ENCODE measurements at places on chromosomes 6 and 20.

- DNase-seq, result no peak
These were observed 1.0 kb downstream of the HCRTR2 start for GRCh38 chr6:55175078-55176049.

- DNase-seq, result no peak
These were observed 168.1 kb downstream of the GRM4 start for GRCh38 chr6:33977606-33978411.

DNA sequence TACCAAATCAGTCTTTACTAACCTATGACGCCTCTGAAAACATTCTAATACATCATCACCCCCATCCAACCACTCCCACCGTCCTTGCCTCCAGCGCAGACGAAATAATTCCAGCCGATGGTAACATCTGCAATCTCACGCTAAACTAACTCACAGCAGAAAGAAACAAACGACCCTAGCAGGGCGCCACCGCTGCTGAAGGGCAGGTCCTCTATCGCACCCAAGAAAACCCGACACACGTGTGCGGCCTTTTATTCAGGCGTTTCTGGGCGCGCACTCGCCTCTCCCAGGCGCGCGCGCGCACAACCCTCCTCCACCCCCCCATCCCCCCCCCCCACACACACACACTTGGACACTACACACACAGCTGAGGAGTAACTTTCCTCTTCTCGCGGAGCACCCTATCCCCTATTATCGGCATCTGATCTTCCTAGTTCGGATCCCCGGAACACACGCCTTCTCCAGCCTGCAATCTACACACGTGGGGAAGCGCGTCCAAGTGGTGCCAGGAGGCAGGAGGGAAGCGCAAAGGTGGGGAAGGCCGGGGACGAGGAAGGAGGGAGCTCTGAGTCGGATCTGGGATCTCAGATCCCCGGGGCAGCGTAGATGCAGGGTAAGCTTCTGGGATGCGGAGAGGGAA is 1.4 kb downstream of the GFOD1 start:
- peak; percentile 36 for DNase-seq

DNA sequence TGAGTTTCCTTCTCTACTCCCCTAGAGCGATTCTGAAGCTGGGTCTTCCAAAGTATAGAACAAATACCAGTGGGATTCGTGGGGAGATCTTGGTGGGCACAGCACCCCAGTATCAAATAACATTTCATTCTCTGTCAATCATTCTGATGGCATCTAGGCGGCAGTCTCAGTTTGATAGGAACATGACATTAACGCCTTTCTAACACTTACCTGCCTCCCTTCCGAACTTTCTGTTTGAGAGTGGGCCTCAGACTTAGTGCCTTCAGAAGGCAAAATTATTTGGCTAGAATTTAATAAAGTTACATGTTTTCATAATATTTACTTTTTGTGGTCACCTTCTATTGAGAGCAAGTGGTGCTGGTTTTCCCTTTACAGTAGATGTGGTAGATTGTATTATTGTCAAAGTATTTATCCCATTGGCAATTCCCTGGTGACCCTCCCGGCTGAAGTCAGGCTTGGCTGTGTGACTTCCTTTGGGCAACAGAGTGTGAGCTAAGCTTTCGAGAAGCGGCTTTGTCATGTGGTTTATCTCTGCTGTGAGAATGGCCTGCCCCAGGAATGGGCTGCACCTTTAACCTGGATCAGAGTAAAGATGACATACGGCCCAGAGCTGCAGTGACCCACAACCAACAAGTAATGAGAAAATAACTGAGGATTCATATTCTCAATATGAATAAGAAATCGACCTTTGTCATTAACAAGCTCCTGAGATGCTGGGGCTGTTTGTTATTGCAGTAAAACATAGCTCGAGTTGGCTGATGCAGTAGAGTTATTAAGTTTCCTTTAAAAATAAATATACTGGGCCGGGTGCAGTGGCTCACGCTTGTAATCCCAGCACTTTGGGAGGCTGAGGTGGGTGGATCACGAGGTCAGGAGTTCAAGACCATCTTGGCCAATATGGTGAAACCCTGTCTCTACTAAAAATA is 45.2 kb upstream of the PTPN1 start:
- no peak for DNase-seq

DNA sequence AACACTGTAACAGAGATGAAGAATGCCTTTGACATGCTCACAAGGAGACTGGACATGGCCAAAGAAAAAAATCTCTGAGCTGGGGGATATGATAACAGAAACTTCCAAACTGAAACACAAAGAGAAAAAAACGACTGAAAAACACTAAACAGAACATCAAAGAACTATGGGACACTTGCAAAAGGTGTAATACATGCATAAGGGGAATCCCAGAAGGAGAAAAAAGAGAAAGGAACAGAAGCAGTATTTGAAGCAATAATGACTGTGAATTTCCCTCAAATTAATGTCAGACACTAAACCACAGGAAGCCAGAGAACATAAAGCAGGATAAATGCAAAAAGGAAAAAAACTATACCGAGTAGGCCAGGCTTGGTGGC is 117.4 kb upstream of the ARID1B start:
- no peak for DNase-seq

GRCh38 chr6:15586503-15586902 is 76.3 kb downstream of the DTNBP1 start:
- DNase-seq, result no peak

DNA sequence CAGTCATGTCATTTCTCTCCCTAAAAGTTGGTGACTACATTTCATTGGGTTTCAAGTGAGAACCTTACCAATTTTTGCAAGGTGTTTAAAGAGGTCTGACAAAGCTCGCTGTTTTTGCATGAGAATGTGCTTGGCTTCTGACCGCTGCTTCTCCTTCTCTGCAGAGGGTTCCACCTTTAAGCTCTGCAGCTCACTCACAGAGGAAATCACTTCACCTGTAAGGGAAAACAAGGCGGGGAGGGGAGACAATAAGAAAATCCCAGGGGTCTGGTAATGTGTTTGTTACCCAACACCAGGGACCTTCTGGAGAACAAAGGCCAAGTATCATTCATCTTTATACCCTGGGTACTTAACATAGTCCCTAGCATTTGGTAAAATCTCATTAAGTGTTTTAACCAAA is 40.0 kb upstream of the LYRM2 start:
- DNase-seq, result no peak

GRCh38 chr6:151704383-151704782 is 103.1 kb upstream of the ESR1 start:
- DNase-seq, result no peak

GRCh38 chr6:53837865-53838769 is 43.3 kb downstream of the LRRC1 start:
- peak; percentile 35 for DNase-seq

- no peak for DNase-seq
These were observed 7.9 kb downstream of the PTK6 start for GRCh38 chr20:63529180-63529860.

DNA sequence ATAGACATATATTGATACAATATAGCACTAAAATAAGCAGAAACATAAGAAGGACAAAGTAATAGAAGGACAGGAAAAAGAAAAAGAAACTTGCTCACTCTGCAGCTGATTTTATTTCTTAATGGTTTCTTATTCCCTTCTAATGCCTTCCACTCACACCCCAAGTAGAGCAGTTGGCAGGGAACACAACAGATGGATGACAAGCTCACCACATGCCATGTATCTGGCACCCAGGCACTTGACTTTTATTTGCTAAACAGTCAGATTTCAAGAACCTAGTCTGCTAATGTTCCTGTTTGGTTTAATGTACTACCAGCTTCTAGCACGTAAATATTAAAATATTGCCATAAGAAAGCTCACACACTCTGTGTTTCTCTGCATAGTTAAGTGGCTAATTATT is 87.1 kb downstream of the COL19A1 start:
- DNase-seq, result no peak

GRCh38 chr6:118313208-118313607 is 234.9 kb upstream of the PLN start:
- DNase-seq, result no peak

- no peak for DNase-seq
These were observed 162.8 kb upstream of the HEY2 start for GRCh38 chr6:125586605-125587004.

DNA sequence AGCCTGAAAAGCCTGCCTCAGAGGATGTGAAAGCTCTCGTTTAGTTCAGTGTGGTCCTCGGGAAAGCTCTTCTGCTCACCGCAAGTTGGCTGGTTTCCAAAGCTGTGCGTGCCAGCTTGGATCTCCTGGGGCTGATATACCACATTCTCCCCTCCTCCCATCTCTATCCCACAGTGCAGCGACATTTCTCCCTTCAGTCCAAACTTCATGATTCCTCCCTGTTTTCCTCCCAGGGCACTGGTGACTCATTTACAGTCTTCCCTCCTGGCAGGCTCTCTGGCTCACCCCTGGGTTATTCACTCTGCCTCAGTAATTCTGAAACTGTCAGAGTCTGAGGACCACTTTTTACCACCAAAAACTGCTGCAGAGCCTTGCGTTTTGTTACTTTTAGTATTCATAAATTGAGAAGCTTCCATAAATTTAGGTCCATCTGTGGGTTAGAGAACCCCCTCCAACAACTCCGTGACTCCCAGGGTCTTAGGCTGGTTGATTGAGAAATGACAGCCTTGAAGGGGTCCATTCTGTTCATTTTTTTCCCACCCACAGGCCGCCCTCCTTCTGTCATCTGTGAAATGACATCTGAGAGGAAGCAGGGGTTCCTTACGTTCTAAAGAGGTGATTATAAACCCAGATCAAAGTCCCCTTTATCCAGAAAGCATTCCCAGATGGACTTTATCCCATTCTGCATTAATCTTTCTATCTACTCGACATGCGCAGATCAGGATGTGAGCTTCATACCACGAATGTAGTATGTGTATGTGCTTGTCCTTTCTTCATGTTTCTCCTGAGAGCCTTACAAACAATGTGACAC is 6.1 kb downstream of the TRIM10 start:
- no peak for DNase-seq

GRCh38 chr6:72413884-72414283 is 208.0 kb upstream of the KCNQ5 start:
- DNase-seq, result no peak

DNA sequence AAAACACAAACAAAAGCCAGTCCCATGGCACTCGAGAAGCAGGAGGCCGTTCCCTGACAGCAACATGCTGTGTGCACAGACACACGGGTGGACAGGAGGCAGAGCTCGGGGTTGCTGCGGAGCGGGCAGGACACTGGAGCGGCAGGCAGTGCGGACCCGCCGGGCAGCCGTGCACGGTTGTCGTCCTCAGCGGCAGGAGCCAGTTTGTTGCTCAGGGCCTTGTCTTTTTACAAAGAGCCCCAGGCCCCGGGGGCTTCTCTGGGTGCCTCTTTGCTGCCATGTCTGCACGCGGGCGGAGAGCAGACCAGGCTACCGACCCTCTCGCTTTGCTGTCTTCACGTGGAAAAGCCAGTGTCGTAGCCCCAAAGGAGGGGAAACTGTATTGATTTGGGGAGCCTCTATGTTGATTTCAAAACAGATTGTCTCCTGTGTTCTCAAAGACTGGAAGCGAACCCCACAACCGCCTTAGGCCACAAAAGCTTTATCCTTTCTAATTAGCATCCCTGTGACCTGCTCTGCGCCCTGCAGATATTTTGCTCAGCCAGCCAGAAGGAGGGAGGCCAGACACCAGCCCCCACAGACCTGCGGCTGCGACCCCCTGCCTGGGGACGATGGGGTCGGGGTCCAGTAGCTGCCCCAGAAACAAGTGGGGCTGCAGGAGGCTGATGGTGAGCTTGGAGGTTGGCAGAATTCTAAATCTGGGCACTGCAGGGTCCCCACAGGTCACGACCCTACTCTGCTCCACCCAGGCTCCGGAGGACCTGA is 50.2 kb downstream of the ERMARD start:
- DNase-seq, result no peak

Data from NCI-H2227 treated with DMSO at 0.1 percent for 48 hours (cell line).